ENCODE measurements at places on chromosomes 4 and X.
A peak's percentile ranks its signal among the peaks of the same experiment; 100 is the strongest.

- peak; percentile 46 for DNase-seq
These were observed 105.2 kb downstream of the RNF150 start for GRCh38 chr4:141028024-141028529.

GRCh38 chr4:1237981-1238675 lies 10.8 kb downstream of the CTBP1 start:
- no peak for DNase-seq

- DNase-seq, result peak; percentile 63
These were observed 264.3 kb downstream of the NPFFR2 start for GRCh38 chr4:72295966-72296557.

DNA sequence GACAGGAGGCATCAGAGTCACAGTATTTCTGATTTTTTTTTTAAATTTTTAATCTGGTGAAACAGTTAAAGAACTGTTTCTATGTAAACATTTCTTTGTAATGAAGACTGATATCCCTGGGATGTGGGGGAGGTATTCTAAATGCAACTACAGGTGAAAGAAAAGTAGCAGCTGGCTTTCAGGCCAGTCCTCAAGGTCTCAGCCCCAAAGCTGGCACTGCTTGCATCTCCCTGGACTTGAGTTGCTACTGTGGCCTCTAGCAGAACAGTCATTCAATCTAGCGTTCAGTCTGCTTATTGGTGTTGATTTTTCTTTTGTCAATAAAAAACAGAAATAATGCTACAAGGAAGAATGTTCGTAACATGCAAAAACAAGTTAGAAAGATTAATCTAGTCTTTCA lies 4.9 kb downstream of the MBNL3 start:
- DNase-seq, result no peak

- DNase-seq, result no peak
These were observed 85.1 kb downstream of the SLC9A7 start for GRCh38 chrX:46673620-46674359.

- no peak for DNase-seq
These were observed 69.9 kb downstream of the TEX13A start for GRCh38 chrX:105150557-105150956.

- no peak for DNase-seq
These were observed 654.6 kb upstream of the GALNT7 start for GRCh38 chr4:172514011-172514410.

GRCh38 chrX:56130436-56130835 lies 101.7 kb upstream of the KLF8 start:
- DNase-seq, result peak; percentile 79
